ENCODE measurements at places on chromosomes 11 and 22.

DNA sequence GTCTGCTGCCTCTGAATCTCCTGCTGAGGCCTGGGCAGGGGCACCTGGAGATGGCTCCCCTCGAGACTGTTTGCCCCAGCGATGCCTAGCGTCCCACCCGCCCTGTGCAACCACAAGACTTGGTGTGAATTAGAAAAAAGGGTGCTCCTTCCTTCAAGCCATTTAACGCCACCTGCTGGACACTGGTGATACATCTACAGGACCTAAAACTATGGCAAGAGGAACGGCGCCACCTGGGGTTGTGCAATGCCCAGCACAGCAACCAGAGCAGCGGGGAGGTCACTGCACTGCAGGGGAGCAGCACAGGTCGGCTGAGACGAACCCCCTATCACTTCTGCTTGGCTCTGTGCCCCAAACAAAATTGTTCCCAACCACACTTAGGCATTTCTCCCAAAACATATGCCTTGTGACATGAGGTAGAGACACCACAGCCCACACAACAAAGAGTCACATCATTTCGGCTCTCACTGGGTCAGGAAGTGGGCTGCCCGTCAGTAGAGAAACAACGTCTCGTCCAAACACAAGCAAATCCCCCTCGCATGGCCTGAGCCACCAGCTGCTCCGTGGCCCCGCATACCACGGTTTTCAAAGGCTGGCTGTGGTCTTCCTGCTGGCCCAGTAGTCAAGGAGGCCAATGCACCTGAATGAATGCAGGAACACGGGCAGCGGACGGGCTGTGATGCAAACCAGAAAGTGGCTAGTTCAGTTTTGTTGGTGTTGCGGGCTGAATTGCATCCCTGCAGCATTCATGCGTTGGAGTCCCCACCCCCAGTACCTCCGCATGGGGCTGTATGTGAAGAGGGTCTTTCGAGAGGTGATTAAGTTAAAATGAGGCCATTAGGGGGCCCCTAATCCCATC lies 171.9 kb downstream of the SHANK2 start:
- peak; percentile 78 for DNase-seq

- DNase-seq, result no peak
Observed at GRCh38 chr11:12993626-12994025, 15.5 kb upstream of the RASSF10 start.

DNA sequence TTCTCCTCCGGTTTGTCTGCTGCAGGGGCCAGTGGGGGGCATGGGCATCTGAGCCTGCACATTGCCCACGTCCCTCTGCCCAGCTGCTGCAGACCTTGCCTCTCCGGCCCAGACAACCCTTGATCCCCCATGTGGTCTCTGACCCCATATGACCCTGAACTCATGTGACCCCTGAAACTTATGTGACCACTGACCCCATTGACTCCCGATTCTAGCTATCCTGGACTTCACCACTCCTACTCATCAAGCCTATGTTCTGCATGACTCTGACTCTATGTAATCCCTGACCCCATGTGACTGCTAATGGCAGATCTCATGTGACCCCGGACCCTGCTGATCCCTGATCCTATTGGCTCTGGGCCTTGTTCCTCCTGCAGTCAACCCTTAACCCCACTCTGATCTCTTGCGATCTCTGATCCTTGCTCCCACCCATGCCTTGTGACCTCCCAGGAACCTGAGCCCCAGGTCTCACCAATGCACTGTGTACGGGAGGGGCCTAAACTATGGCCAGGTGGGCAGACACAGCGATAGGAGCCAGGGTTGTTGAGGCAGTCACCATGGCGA lies 5.7 kb downstream of the LTBP3 start:
- no peak for DNase-seq

DNA sequence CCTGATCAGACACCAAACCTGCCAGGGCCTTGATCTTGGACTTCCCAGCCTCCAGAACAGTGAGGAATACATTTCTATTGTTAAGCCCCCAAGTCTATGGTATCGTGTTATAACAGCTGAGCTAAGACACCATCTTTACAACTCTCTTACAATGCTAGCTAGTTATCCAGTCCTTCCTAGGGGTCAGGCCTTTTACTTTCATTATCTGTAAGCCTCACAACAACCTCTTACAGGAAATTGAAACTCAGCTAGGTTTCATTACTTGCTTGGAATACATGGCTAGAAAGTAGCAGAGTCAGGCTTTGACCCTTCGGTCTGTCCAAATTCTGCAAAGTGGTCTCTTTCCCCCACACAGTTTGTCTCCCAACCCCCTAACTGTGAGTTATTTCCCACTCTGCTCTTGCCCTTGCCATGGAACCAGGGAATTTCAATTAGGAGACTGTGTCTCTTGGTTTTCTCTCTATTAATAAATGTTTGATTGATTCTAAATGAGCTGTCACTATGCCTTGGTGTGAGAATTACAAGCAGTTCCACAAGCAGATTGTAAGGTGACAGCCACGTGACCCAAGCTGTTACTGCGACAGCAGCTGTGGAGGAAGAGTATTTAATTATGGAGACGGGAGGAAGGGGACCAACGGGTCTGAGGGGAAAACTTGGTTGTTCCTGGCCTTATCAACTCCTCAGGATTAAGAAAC lies 38.4 kb upstream of the CLMP start:
- DNase-seq, result peak; percentile 69

GRCh38 chr11:110392056-110392455 lies 37.7 kb upstream of the FDX1 start:
- DNase-seq, result no peak

- DNase-seq, result no peak
Observed at GRCh38 chr11:62491571-62492329, 54.9 kb downstream of the AHNAK start.

DNA sequence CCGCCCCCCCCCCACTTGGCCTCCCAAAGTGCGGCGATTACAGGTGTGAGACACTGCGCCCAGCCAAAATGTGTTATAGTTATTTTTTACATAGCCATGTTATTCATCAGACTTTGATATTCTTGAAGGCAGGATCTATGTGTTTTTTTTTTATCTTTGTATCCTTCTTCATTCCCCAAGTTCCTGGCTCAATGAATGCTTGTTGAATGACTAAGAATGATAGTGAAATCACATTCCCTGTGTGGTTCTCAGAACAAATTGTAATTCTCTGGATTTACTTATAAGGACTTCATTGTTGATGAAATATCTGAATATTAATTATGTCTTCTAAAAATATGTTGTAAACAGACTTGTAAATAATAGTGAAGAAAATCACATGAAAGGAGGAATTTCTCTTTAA lies 33.5 kb downstream of the MMP7 start:
- DNase-seq, result no peak

DNA sequence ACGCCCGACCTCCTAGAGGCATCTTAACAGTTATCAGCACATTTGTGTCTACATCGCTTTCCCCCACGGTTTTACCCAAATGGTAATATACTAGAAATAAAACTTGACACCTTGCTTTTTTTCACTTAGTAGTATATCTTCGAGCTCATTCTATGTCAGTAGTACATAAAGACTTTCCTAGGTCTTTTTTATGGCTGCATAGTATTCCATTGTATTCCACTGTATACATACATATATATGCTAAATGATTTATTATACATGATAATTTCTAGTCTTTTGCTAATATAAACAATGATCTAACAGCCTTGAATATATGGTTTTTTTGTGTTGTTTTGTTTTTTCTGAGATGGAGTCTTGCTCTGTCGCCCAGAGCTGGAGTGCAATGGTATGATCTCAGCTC lies 34.8 kb upstream of the DLAT start:
- no peak for DNase-seq
